ENCODE measurements at places on chromosomes 6 and 20.

DNA sequence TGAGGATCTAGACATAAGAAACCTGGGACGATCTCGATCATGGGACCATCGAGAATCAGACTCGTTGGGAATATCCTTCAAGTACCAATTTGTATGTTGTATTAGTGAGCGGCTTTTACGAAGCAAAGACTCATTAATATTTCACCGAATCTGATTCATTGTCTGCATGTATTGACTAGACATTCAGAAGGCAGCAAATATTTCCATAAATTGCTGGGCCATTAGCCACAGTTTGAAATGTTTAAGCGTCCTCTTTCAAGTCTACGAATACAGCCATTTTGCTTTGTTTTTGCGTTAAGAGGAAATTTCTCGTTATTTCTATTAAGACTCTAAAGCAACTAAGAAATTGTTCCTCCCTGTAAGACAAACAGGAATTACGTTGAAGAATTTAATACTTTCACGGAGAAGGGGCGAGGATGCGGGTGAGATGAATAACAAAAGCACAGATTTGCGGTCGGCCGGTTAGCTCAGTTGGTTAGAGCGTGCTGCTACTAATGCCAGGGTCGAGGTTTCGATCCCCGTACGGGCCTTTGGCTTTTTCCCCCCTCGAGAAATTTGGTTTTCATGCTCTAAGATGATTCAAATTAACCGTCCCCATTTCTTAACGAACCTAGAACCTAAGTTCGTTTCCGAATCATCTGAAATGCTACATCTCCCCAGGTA is 18.5 kb downstream of the POM121L2 start:
- DNase-seq, result no peak

- DNase-seq, result no peak
These were observed 33.0 kb downstream of the PIGU start for GRCh38 chr20:34643928-34644327.

- DNase-seq, result no peak
These were observed 2.7 kb downstream of the BCAS1 start for GRCh38 chr20:54067606-54068174.

DNA sequence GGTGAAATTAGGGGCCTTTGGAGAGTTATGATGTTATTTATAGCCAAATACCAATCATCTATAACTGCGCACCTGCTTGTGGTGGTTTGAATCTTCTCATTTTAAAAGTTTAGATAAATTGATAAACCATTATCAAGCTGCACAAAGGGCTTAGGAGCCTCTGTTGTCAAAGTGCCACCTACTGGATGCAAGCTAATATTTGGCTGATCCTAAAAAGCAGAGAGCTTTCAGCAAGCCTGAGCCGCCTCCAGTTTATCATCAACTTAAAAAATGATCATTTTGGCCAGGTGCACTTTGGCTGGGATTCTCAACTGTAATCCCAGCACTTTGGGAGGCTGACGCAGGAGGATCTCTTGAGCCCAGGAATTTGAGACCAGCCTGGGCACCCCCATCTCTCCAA is 58.5 kb upstream of the ATXN1 start:
- no peak for DNase-seq

DNA sequence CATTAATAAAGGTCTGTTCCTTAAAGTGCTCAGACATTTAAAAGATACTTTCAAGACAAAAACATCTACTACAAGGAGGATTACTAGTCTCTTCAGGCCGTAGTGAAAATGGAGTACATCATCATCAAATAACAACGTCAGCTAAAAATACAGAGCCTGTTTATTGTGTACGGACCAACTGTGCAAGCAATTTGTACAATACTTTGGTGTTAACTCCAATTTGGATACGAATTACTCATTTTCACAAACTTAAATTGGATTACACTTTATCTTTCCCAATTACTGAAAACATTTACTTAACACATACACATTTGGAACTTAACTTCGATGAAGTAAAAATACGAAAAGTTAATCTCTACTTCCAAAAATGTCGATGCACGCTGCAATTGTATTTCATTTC is 802 bp downstream of the CYP39A1 start:
- DNase-seq, result no peak

DNA sequence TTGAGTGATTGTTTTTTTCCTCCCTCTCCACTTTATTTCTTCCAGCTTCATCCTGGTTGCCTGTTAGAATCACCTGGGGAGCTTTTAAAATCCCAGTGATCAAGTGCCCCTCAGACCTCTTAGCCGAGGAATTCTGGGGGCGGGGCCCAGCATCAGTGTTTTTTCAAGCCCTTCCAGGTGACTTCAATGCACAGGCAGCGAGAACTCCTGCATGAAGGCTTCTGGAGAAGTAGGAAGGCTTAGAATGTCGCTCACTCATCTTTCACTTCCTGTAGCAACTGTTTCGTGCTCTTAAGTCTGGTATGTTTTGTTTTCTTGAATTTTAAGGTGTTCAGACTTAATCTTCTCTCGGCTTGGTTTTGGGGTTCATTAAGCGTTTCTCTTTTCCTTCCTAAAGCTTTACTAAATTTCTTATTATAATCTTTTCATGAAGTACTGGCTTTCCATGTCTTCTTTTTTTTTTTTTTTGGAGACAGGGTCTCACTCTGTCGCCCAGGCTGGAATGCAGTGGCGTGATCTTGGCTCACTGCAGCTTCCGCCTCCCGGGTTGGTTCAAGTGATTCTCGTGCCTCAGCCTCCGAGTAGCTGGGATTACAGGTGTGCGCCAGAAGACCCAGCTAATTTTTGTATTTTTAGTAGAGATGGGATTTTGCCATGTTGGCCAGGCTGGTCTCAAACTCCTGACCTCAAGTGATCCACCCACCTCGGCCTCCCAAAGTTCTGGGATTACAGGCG is 30.9 kb upstream of the TULP1 start:
- no peak for DNase-seq

- no peak for DNase-seq
These were observed 26.1 kb upstream of the NHSL1 start for GRCh38 chr6:138525355-138525754.

DNA sequence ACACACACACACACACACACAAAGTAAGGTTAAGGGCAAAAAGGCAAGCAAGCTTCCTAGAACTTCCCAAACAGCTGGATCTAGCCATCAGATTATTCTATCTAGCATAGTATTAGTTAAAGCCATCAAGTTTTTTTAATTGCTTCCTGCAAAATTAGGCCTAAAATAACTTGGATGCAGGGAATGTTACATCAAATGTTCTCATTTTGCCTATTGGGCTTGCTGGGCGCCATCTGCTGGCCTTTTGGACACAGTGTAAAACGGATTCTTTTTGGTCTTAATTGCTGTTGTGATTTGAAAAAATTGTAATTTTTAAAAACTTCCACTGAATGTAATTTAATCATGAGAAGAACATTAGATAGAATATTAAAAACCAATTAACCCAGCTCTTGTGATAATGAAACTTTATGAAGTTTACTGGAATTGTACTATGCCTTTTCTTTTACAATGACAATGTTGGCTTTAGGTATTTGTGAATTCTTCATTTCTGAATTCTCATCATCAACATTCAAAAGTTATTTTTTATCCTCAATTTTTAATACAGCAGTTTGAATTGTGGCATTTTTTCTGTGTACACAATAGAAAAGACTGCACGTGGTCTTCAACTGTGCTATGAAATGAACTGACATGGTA is 6.8 kb downstream of the MKKS start:
- no peak for DNase-seq

GRCh38 chr20:3712279-3712873 is at the start of gene SIGLEC1:
Gene SIGLEC1 (minus strand): TSS chr20:3712600. CDS start chr20:3707128, 5,472 bp downstream.
- DNase-seq, result no peak

- no peak for DNase-seq
These were observed 21.3 kb upstream of the BEND6 start for GRCh38 chr6:56933650-56934049.

GRCh38 chr6:44534291-44534690 is 146.8 kb downstream of the CDC5L start:
- no peak for DNase-seq

DNA sequence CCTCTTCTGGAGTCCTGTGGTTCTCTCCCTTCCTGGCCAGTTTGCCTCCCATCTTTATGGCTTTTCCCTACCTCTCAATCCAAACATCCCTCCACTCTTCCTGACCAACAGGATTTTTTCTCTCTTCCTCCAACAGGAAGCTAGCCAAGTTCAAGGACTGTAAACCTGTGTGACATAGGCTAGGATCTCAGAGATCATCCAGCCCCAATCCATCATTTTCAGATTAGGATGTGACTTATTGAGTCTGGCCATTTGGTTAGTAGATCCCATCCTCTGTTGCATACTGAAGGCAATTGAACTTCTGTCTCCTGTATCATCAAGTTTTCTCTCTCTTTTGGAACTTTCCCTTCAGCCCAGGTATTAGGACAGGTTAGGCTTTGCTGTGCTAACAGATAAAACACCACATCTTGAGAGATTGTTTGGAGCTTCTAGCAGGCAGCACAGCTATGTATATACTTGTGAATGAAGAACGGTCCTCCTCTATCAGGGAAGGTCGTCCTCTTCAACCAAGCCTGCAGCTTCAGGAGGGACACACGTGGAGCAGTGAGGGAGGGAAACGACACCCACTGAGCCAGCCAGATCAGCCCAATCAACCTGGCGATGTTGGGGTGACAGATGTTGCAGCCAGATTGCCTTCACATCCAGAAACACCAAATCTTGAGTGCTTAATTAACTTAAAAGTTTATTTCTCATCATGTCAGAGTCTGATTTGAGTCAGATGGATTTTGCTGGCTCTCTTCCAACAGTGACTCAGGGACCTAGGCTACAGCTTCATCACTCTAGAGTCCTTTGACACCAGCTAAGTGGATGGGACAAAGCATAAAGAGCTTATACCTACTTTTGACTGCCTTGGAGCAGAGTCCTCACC is 106.8 kb downstream of the GJA10 start:
- no peak for DNase-seq

DNA sequence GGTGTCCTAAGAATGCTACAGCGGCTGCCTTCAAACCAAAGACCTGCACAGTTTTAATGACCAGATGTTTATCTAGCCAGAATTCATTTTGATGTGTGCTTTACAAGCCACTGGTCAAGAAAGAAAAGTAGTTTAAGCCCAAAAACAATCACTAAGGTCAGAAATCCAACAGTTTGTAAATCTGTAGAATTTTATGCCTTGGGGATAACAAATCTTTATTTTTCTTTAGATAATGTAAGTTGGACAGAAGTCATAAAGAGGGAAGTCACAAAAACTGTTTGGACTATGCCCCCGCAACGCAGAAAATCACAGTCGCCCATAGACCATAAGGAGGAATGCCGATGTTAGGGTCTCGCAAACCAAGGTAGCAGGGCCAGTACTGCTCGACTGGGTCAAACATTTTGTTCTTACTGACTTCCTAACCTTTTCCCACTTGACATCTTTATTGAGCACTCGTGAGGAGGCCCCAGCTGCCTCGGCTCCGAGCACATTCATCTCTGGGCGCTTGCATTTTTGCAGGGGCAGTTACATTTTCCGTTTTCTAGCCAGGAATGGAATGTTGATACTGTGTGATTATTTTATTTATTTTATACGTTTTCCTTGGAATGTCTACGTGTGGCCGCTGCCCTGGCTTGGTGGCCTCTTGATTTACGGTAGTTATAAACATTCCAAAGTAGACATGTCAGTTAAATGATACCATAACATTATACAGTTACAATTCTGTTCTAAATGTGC is 56.7 kb upstream of the APCDD1L start:
- DNase-seq, result no peak
